ENCODE measurements at places on chromosomes 16 and 17. TPM values are rescaled to one million over a fixed set of nuclear protein-coding genes. Genes with fewer than 3 reads are reported as not detected.

The RAMP2 gene
- total RNA-seq = 0.65 TPM

The CCL7 gene
- 0.62 TPM for total RNA-seq

The KRTAP3-2 gene
- total RNA-seq = 0.42 TPM

The SULT1A4 gene
- total RNA-seq = 31.4 TPM

The KCNJ2 gene
- total RNA-seq = 0.09 TPM

The NUDT7 gene
- total RNA-seq = 7.8 TPM

The PITPNM3 gene
- 1.8 TPM for total RNA-seq

The NETO2 gene
- 89.8 TPM for total RNA-seq

The CCL3 gene
- total RNA-seq = not detected

The CD79B gene
- total RNA-seq = not detected

The STRADA gene
- total RNA-seq = 27.6 TPM

The KRTAP9-4 gene
- total RNA-seq = not detected

The TMC6 gene
- total RNA-seq = 11.6 TPM

The PRSS21 gene
- not detected for total RNA-seq

The SDK2 gene
- 0.33 TPM for total RNA-seq

The KRTAP4-9 gene
- total RNA-seq = not detected

All from A549 treated with RU486 at 1 μM for 4 hours (cell line).